ENCODE measurements at places on chromosomes 6 and 20.

- no peak for ATAC-seq
Observed at GRCh38 chr6:119630561-119631192, 281.1 kb upstream of the MAN1A1 start.

DNA sequence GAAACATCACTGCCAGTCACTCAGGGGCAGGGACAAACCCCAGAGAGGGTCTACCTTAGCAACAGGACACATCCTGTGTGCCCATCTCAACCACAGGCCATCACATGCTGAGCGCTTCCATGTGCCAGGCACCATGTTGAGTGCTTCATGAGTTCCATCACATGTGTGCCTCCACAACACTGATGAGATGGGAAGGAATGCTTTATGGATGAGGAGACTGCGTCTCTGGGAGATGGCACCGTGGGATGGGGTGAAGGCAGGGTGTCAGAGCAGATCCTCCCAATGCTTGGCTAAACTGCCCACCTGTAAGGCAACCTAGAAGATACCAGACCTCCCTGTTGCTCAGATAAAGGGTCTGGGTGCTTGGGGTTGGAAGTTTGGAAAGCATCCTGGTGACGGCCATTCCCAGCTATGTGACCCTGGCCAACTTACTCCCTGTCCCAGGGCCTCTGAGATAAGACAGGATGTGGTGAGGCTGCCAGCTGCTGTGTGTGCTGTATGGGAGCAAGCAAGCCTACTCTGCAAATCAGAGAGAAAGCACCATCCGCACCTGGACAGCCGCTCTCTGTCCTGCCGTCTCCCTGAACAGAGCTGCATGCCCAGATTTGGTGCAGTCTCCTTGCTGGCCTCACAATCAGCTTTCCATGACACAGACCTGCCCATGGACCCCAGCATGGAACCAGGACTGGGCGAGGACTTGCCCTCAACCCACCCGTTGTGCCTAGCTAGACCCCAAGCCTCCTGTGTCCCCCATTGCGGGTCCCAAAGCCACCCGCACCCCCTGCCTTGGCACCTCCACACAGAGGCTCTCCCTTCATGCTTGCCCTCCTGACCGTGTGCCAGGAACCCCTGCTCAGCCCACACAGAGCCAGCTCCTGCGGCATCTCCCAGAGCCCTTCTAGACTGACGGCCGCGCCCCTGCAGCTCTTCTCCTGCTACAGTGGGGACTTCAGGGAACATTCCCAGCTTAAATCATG, 143.7 kb downstream of the SYNDIG1 start:
- ATAC-seq, result no peak

DNA sequence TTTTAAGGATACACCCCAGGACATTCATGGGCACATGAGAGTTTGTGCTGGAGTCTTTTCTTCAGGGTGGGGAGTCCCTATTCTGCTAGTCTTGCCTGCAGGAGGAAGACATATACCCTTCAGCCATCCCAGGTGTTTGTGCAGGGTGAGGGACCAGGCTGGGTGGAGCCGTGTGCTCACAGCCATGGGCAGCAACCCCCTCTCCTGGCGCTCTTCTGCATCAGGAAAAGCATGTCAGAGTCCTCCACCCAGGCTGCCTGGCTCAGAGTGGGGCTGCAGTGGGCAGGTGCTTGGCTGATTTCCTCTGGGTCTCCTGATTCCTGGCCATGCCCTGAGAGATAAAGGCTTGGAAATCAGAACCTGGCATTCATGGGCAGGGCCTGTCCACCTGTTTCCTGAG, 22.7 kb upstream of the MLN start:
- ATAC-seq, result no peak

- ATAC-seq, result no peak
Observed at GRCh38 chr20:7291946-7292345, 524.5 kb downstream of the BMP2 start.

DNA sequence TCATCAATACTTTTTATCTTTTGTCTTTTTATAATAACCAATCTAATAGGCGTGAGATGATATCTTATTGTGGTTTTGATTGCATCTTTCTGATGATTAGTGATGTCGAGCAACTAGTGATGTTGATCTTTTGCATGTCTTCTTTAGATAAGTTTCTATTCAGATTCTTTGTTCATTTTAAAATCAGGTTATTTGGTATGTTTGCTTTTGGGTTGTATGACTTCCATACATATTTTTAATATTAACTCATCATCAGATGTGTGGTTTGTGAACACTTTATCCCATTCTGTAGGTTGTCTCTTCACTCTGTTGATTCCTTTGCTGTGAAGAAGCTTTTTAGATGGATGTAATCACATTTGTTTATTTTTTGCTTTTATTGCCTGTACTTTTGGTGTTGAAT, 295.8 kb downstream of the BCKDHB start:
- ATAC-seq, result no peak

GRCh38 chr6:107033126-107033525, 5.1 kb downstream of the MTRES1 start:
- peak; percentile 15 for ATAC-seq

- ATAC-seq, result no peak
Observed at GRCh38 chr20:63248835-63249591, 5.2 kb downstream of the NKAIN4 start.

GRCh38 chr6:45540375-45540920, 162.7 kb upstream of the SUPT3H start:
- no peak for ATAC-seq

DNA sequence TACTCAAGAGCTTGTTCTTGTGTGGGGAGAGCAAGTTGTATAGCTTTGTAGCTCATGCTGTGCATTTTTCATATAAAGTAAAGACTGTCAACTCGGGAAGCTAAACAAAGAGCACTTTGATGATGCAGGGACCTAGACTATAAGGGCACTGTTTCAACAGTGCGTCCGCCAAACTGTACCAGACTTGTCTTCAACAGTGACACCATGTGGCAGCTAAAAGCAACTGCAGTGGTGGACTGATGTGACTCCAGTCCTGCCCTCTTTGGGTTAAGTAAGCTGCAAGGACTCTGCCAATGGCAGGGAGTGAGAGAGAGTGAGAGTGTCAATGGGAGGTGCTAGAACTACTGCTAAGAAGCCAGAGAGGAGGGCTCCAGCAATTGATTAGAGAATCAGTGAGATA, 48.1 kb upstream of the MC3R start:
- no peak for ATAC-seq

DNA sequence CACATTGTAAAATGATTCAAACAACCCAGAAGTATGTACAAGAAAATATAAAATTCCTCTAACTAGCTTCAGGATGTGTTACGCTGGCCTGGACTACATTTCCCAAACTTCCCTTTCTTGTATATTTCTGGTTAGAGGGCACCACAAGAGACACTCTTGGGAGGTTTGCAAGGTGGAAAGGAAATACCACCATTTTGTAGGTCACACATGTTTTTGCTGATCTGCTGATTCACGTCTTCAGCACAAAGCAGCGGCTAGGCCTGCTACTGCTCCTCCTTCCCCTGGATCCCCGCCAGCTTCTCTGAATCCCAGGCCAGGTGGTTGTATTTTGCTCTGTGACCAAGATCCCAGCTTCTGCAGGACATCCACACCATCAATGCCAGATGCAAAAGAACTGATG, 104.2 kb downstream of the AGPAT4 start:
- ATAC-seq, result no peak

GRCh38 chr6:35311390-35312075, 13.9 kb downstream of the DEF6 start:
- peak; percentile 63 for ATAC-seq

DNA sequence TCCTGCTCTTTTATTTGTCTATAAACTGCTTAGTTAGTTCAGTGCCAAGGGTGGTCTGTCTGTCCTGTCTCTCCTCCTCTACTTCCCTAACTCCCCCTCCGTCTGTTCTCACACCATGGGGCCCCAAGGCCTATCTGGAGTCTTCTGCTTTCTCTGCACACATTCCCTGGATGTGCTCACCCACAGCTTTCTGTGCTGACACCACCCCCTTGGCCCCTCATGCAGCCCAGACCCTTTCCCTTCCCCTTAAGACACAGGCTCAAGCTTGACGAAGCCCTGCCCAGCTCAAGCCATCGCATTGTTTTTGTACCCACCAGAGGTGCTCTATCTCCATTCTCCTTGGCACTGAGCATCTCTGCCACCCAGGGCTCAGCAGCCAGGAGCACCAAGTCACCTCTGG, 78.1 kb upstream of the NNAT start:
- ATAC-seq, result no peak

DNA sequence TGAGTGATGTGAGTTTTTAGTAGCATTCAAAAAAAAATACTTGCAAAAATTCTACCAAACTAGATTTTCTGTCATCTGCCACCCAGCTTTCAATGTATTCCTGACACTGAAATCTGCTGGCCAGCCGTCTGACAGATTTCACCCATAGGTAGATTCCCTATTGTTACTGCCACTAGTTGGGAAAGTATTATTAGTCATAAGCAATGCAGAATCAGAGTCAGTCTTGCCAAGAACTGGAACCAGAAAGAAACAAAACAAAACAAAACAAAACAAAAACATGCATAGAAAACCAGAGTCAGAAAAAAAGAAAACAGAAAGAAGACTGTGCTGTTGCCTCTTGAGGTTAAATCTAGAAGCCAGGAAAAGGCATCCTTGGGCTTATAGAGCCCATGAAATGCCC, 293.1 kb upstream of the KCNQ5 start:
- ATAC-seq, result no peak

- peak; percentile 55 for ATAC-seq
Observed at GRCh38 chr6:31042806-31043205, 32.5 kb downstream of the MUC22 start.

DNA sequence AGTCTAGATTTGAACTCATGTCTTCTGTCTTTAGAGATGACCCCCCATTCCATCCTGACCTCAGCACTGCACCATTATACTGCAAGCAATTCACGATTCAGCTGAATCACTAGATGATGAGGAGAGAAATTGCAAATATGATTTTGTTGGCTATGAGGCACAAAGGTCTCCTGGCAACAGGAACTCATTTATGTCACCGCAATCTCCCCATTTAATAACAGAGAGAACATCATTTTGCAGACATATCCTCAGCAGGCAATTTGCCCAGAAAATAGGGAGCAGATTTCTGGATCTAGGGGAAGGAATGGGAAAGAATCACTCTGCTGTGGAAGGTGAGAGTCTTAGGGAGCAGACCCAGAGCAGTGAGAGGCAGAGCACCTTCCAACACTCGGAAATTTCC, 303.0 kb downstream of the PAX1 start:
- ATAC-seq, result no peak

GRCh38 chr6:156957931-156958547, 180.9 kb downstream of the ARID1B start:
- ATAC-seq, result peak; percentile 91

GRCh38 chr6:156809034-156809433, 31.9 kb downstream of the ARID1B start:
- ATAC-seq, result peak; percentile 34

DNA sequence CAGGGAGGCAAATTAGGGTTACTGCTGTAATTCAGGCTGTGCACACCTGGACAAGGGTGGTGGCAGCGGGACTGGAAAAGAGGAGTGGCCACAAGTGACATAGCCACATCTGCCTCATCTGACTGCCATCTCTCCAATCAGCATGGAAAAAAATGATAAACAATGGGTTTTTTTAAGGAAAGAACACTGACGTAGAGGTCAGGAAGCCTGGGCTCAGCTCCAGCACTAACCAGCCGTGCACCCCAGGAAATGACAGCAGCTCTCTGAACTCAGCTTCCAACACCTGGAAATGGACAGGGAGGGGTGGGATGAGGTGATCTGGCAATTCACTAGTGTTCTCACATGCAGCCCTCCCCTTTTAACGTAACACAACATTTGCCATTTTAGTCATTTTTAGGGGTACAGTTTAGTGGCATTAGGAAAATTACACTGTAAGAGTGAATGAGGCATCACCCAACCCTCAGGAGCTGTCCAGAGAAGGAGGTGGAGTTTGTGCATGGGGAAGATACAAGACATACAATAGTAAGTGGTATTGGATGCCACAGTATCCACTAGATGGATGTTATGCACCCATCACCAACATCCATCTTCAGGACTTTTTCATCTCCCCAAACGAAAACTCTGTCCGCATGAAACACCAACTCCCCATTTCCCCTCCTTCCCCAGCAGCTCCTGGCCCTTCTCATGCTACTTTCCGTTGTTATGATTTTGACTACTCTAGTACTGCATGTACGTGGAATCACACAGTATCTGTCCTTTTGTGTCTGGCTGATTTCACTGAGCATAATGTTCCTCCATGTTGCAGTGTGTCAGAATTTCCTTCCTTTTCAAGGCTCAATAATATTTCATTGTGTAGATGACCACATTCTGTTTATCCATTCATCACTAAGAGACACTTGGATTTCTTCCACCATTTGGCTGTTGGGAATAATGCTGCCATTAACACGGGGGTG, 215.5 kb upstream of the ECI2 start:
- ATAC-seq, result no peak

- no peak for ATAC-seq
Observed at GRCh38 chr20:62202676-62203377, 17.3 kb downstream of the HRH3 start.

DNA sequence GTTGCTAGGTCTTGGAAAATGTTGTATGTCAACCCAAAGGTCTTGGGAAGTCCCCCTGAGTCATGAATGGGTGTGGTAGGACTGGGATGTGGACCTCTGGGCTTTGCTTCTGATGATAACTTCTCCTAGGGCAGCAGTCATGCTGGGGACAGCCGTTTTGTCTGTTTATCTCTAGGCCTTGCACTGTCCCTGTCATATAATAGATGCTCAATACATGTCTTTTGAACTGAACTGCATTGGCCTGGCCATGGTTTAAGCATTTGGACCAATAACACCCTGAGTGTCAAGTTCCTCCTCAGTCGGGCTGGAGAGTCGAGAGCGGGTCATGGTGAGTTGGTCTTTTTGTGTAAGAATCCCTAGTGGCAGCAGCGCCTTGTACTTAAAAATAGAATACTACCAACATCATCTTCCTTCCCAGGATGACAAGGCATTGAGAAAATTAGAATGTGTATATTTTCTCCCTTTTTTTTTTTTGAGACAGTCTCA, 43.1 kb downstream of the E2F3 start:
- no peak for ATAC-seq
